ENCODE measurements at places on chromosomes 5 and 9.

DNA sequence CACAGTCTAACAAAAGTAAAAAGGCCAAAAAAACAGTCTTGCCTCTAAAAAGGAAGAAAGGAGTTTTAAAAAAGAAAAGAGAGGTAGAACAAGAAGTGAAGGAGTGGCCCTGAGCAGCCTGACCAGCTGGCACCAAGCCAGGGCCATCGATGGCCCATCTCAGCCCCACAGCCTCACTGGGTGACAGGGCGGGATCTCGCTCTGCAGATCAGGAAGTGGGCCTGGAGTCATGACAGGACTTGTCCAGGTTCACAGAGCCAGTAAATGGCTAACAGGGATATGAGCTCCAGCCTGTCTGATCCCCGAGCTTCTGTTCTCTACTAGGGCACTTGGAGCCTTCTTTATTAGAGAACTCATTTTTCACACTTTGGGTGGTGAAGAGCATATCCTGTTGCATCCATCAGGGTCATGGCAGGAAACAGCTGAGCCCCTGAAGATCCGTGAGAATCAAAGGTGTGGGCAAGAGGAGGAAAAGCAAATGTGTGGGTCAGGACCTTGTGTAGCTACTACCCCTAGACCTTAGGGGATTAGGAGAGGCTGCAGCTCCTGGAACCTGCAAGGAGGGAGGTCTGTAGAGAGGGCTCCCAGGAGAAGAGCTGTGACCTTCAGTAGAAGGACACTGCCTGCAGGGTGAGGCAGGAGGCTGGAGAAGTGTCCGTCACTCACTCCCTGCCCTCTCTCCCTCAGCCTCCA is 299.0 kb upstream of the MSX2 start:
- no peak for DNase-seq

DNA sequence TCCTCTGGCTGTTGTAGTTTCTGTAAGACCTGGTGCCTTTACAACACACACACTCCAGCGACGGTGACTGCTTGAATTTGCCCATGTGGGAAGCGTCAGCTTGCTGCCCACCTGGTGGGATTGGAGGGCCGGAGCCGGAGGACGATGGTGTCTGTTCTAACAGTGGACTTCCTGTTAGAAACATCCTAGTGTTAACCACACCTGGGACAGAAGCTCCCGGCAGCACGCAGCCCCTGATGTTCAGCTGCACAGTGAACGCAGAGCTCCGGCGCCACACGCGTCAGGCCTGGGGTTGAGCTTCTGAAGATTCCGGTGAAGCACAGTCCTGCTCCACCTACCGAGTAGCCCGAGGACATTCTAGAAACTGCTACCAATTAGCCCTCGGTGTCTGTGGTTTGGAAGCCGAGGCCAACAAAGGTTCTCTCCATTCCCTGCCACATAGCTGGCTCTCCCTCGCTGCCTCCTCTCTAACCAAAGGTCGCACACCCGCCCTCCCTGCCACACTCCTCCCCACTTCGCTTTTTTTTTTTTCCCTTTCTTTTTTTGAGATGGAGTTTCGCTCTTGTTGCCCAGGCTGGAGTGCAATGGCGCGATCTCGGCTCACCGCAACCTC is 14.4 kb downstream of the PMPCA start:
- DNase-seq = no peak

GRCh38 chr9:106896695-106897094 is 33.7 kb downstream of the ZNF462 start:
- DNase-seq = no peak

DNA sequence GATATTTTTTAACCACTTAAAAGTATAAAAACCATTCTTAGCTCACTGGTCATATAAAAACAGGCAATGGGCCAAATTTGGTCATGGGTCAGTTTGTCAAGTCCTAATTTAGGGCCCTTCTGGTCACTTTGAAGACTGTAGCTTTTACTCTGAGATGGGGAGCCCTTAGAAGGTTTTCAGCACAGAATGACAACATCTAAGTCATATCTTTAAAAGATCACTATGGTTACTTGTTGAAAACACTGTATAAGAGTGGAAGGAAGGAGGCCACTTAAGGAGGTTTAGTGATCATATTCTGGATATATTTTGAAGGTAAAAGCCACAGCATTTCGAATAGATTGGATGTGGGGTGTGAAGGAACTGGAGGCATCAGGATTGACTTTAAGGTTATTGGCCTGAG is 76.7 kb downstream of the STRBP start:
- DNase-seq = no peak

- DNase-seq = no peak
Measured at GRCh38 chr9:121232251-121232650, 30.6 kb upstream of the RAB14 start.

DNA sequence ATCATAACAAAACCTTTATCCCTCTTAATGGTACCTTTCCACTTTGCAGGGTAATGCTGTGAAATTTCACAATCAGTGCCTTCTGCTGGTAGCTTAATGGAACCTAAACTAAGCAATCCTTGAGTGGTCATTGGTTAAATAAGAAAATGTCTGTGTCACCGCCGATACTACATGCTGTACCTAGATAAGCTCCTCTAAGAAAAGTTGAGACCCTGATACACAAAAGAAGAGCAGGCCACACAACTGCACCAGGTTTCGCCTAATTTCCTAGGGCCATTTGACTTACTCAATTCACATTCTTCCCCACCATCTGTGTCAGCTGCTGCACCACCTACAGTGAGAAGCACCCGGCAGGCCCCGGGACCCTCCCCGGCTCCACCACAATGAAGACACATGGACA is 9.0 kb upstream of the EDF1 start:
- no peak for DNase-seq

DNA sequence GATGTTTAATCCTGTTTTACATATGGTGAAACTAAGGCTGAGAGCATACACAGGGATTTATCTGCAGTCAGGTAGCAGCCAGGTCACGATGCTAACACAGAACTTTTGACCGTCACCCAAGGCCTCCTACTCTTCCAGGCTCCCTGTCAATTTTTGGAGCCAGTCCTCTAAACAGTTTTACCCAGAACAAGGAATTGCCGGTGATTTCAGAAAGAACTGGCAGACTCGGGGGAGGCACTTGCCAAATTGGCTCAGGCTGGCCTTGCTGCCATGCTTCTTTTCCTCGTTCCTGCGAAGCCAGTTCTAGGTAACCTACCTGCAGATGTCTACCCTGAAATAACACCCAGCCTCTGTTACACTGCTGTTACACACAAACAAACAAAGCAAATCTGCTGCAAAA is 21.2 kb downstream of the GRIA1 start:
- DNase-seq = no peak

- no peak for DNase-seq
Measured at GRCh38 chr9:13186091-13186490, 93.4 kb downstream of the MPDZ start.

- peak; percentile 32 for DNase-seq
Measured at GRCh38 chr9:2132484-2133082, 117.4 kb downstream of the SMARCA2 start.

- DNase-seq = no peak
Measured at GRCh38 chr9:5231212-5231611, at the start of gene INSL4. TSS of gene INSL4 (plus strand) at chr9:5231419. CDS start at chr9:5231524, 105 bp downstream.

DNA sequence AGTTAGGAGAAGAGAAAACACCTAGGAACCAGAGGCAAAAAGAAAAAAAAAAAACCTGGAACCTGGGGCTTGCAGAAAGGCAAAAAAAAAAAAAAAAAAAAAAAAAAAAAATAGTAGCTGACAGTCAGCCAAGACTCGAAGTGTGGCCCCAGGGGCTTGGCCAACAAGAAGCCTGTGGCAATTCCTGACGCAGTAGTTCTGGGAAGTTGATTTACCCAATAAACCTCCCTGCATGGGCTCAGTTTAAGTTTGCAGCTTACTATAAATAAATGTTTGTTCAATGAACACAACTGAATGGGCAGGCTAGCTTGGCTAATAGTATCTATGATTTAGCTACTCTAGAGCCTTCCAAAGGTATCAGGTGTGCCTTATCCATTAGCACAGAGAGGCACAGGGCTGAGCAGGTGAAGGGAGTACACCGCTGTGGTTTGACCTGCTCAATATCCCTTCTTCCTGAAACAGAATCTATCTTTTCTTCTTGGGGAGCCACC is 21.3 kb upstream of the GLRX start:
- no peak for DNase-seq

GRCh38 chr9:78400496-78400895 is 103.6 kb downstream of the PSAT1 start:
- no peak for DNase-seq

DNA sequence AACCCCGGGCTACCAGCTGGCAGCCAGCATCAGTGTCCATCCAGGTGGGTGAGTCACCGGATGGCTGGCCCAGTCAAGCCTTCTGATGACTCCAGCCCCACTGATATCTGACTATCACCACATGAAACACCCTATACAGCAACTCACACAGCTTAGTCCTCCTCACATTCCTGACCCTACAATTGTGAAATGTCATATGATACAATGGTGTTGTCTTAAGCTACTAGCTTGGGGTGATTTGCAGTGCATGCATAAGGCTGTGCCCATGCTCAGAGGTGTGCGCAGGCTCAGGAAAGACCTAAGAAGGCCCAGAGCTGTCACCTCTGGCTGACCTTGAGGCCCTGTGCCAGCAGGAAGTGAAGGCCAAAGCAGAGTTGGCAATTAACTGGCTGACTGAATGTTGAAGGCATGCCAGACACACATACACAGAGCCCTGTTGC is 21.5 kb upstream of the SEMA4D start:
- no peak for DNase-seq

GRCh38 chr9:95508968-95509850 is 7.6 kb downstream of the PTCH1 start:
- peak; percentile 71 for DNase-seq

DNA sequence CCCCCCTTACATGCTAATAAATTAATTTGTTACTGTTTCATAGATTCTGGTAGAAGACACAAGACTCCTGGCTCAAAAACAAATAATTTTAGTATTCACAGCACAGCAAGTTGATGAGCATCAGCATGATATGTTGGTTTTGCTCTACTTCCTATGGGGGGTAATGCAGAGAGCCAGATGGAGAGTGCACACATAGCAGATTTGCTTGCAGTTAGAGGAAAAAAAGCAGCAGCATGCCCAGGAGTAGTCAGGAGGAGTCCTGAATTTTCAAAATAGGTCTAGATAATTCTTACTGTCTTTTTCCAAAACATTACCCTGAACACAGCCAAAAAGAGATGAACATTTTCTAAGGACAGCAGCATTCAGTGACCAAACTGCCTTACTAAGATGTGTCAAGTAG is 261.3 kb downstream of the COX7C start:
- no peak for DNase-seq

DNA sequence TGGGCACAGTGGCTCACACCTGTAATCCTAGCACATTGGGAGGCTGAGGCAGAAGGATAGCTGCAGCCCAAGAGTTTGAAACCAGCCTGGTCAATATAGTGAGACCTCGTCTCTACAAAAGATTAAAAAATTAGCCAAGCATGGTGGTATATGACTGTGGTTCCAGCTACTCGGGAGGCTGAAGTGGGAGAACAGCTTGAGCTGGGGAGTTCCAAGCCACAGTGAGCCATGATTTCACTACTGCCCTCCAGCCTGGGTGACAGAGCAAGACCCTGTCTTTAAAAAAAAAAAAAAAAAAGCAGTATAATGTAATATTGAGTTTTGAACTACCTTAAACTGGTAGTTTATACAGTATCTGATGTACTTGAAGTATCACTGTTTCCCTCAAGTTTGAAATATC is 358.4 kb downstream of the EBF1 start:
- no peak for DNase-seq

GRCh38 chr5:116242343-116242742 is 157.5 kb downstream of the COMMD10 start:
- no peak for DNase-seq

GRCh38 chr9:1941989-1942388 is 73.2 kb upstream of the SMARCA2 start:
- no peak for DNase-seq

DNA sequence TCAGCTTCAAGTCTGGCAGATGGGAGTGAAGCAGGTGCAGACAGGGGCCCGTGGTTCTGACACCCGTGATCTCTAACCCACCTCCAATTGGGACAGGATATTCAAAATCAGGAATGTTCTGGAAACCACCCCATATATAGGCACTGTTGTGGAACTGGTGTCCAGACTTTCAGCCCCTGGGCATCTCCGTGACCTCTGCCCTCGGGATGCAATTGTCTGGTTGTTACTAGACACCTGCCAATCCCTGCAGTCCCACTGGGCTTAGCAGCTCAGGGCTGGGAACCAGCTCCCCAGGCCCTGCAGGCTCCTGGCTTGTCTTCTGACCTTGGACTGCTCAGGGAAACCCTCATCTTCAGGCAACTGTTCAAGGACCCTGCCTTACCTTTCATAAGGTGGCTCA is 38.8 kb downstream of the NTNG2 start:
- no peak for DNase-seq

DNA sequence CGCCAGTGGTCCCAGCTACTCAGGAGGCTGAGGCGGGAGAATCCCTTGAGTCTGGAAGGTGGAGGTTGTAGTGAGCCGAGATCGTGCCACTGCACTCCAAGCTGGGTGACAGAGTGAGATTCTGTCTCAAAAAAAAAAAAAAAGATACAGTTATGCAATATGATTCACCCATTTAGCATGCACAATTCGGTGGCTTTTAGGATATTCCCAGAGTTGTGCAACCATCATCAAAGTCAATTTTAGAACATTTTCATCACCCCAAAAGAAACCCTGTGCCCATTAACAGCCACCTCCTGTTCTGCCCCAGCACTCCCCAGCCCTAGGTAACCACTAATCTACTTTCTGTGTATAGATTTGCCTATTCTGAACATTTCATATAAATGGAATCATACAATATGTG is 4.3 kb upstream of the DHFR start:
- DNase-seq = no peak

DNA sequence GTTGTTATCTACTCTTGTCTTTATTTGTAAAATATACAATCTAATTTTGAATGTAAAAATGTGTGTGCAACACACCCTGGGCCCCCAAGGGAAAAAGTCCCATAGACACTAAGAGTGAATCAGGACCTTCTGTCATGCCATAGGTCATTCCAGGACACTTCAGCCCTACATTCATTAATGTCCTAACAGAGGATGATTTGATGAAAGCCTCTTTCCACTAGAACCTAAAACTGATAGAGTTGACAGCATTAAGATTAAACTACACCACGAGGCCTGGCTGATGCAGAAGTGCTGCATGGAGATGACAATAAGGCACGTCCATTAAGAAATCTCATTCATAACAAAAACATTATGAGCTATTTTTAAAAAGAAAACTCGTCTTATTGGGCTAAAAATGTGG is 46.2 kb downstream of the FRMD3 start:
- DNase-seq = no peak

DNA sequence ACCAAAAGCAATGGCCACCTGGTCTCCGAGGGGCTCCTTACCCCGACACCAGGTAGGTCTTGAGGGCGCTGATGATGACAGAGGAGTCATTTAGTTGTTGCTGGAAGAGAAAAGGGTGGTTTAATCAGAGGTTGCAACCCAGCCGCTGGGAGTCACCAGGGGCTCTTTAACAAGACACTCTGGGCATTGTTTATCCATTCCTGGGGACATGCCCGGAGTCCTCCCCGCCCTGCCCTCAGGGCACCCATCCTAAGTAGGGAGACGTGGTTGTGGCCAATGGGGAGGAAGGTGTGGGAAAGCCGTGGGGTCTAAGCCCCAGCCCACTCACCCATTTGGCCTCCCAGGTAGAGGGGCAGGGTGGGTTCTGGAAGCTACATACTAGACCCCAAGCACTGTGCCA is 3.1 kb downstream of the PTGES2 start:
- no peak for DNase-seq

Measured in CD4-positive, alpha-beta T cell treated with Interleukin-4 for 4 hours (primary cell).